ENCODE measurements at places on chromosomes 3 and 15.

DNA sequence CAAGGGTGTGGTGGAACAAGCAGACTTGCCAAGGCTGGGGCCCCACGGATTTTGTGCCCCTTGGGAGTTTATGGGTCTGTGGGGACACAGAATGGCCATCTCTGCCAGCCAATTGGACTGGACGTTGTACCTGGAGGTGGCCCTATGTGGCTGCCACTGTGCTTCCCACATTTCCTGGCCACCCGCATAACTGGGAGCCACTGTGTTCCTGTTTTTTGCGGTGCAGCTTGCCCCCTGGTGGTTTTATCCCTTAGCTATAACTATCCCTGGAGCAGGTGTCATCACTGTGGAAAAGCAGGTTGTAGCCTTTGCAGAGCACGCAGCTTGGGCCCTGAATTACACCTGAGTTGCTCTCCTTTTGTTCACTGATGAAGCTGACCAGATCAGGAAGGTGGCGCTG is 306.3 kb downstream of the ZPLD1 start:
- no peak for DNase-seq

DNA sequence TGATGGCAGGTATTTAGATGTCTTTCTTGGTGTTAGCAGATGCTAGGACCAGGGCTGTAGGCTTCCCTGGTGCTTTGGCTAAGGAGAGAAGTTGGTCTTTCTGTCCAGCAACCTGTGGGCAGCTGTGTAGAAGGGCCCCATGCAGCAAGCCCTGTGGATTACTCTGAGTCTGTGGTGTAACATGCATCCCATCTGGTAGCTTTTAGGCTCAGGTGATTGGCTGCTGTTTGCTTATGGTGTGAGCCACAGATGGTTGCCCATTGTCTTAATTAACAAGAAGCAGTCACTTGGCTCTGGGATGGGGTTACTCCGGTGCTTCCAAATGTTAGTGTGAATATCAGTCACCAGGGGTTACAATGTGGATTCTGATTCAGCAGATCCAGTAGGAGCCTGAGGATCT is 368.6 kb upstream of the C2CD4B start:
- DNase-seq = no peak

DNA sequence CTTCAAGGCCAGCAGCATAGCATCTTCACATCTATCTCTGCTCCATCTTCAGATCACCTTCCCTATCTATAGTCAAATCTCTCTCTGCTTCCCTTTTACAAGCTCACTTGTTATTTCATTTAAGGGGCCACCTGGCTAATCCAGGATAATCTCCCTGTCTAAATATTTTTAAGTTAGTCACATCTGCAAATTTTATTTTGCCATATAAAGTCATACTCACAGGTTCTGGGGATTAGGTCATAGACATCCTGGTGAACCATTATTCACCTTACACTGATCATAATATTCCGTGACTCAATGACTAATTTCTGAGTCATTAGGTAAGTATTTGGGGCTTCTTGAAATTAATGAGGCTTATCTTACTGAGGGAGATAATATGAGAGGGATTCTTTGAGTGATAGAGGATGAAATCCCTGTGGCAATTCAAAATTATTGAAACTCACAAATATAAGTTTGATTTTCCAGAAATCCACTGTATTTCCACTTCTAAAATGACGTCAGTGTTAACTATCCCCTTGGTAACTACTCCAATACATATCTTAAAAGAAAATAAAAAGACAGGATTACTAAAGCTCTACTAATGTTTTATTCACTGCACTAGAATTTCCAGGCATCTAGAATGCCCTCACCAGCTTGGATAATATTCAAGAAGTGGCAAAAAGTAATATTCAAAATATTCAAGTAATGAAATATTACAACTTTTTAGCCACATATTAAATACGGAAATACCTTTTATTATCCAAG is 93.7 kb upstream of the RBMS3 start:
- DNase-seq = no peak

- DNase-seq = peak; percentile 98
Observed at GRCh38 chr3:109685084-109686079, 348.0 kb upstream of the DPPA4 start.

GRCh38 chr3:97699889-97700288 is 64.7 kb upstream of the ARL6 start:
- DNase-seq = no peak

DNA sequence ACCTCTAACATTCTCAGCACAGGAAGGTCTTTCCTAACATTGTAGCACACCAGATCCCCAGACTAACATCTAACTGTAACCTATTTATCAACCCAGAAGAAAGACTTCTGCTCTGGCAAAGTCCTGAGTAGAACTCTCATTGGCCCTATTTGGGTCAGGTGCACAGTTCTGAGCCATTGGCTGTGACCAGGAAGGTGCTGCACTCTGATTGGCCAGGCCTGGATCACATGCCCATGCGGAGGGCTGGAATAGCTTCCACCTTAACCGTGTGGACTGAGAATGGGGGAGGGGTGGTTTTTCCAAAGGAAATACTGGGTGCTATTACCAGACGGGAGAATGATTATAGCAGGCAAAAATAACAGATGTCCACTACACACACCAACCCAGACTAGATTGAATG is 11.5 kb downstream of the FEZF2 start:
- no peak for DNase-seq

DNA sequence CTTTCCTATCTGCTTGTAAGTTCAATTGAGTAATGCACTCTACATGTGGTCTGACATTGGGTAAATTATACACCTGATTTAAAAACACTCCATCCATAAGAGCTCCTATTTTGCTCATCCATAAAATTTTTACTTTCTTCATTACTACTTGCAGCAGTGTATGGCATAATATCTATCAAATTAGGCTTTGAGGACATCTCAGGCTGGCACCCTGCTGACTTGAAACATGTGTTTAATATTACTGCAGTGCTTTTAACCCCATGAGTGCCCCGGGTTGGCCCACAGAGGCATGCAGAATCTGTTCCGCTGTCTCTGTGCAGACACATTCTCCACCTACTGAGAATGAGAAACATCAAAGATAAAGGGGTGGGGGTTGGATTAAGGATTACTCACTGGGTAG is 249.9 kb upstream of the DNAJC19 start:
- DNase-seq = no peak

GRCh38 chr3:191051037-191051436 is 148.0 kb upstream of the OSTN start:
- DNase-seq = no peak

DNA sequence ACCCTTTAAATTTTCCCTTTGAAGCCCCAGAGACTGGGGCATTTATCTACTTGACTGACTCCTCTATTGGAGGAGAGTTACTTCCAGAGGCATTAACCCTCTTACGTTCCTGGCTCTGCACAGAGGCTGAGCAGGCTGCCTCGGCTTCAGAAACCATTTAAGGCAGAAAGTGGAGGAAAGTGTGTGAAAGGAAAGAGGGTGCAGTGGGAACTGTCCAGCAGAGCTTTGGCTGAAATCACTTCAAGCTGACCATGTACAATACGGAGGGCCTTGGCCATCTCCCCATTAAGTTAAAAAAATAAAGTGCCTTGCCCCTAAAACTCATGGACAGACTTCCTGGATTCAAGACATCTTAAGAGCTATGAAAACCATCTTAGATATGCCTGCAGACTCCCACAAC is 238.7 kb downstream of the SV2B start:
- no peak for DNase-seq

DNA sequence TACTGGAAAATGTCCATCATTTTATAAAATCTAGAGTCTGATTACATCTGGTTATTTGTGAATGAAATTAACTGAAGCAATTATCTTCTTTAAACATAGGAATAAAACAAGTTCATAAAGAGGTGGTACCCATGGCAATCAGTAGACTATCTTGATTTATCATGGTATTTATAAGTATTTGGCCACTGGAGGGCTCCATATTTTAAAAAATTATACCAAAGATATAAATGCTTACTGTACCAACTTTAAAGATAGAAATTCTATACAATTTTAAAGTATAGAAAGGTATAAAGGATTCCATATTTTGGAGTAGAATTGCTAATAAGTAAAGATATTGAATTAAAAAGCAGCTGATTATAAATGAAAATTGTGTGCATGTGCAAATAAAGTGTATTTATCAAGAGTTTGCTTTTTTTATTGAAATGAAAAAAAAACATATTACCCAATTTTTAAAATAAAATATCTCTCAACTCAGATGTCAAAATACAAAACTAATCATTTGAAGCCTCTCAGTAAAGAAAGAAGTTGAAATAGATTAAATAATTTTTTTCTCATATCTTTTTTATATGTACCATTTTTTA is 105.3 kb downstream of the BBX start:
- no peak for DNase-seq

DNA sequence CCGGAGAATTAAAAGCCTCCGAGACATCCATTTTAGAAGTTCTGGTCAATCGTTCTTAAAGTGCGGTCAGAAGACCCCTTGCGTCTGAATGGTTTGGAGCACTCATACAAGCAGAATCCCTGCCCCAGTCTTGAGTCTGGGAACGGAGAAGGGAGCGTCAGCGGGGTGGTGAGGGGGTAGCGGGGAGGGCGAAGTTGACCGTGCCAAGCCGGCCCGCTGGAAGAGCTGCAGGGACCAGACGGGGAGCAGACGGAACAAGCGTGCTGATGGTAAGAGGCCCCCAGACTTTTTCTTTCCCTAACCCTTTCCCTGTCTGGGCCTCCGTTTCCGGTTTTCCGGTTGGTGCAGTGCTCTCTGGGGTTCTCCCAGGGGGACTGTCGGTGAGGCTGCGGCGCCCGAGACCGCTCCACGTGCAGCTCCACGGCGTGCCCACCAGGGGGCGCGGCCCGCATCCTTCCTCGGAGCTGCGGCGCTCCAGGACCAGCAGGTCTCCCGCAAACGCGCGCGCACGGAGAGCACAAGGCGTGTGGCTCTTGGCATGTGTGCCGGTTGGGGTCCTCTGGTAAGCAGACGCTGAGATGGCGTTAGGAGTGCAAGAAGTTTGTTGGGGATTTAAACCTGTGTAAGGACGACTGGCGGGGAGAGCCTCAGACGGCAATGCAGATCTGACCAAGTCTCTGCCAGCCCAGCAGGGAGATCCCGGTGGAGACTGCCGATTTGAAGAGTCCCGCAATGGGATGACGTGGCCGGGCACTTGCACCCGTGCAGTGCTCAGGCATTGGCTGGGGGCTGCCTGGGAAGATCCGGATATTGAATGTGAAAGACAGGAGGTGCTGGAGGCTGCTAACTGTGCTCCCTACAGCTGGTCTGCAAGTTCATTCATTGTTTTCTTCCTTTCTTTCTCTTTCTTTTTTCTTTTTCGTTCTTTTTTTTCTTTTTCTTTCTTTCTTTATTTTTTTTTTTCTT is 19.2 kb upstream of the CORO2B start:
- peak; percentile 51 for DNase-seq

- DNase-seq = no peak
Observed at GRCh38 chr3:65584002-65584401, 454.7 kb downstream of the MAGI1 start.

DNA sequence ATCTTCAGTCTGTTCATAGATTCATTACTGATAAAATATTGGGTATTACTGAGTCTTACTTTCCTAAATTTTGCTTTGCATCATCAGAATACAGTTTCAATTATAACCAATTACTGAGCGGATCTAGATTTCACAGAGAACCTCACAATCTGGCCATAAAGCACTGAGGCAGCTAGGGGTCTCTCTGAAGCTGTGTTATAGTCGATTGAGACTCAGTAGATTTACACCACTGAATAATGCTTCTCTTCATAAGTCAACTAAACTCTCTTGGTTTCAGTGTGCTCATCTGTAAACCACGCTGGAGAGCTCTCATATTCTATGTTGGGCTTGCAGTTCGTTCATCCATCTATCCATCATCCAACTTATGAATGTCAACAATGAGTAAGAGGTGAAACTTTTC is 180.6 kb downstream of the GREM1 start:
- DNase-seq = no peak

DNA sequence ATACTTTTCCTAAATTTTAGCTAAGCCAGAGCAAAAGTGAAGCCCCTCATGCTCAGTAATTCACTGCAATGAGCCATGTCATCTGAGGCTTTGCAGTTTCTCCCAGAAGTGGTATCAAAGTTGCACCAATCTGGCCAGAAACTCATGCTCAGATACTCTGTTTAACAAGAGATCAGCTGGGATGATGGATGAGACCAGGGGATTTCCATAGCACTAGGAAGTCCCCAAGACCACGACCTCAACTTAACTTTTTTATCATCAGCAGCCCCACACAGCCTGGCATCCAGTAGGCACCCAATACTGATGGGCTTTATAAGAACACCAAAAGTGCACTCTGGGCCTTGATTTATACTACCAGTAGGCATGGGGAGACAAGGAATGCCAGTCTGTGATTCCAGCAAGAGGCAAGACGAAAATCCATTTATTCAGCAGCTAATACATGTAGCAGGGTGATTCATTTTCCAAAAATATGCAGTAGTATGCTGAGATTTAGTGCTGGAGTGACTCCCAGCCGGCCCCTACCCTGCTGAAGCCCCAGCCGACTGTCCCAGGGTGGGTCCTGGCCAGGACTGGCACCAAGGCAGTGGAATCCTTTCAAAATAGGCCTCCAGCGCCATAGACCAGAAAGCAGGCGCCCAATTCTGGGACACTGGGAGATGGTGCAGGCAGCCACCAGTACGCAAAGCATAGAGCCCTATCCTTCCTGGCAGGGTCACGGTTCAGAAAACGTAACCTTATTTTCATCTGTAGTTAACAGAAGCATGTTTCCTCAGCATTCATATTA is 612 bp upstream of the LDHAL6B start:
- no peak for DNase-seq

DNA sequence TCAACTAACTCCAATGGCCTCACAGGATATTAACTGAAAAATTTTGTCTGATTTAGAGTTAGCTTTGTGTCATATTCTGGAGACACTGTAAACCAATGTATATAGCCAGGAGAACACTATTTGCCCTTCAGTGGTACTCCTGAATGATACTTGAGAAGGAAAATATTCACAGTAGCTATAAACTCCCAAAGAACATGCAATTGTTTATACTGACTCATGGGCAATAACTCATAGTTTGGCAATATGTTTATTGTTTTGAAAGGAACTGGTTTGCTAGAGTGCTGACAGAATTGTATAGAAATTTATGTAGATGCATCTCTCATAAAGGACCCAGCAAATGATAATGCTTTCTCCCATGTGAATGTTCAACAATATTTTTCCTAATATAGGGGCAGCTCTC is 537.6 kb downstream of the PLOD2 start:
- no peak for DNase-seq

DNA sequence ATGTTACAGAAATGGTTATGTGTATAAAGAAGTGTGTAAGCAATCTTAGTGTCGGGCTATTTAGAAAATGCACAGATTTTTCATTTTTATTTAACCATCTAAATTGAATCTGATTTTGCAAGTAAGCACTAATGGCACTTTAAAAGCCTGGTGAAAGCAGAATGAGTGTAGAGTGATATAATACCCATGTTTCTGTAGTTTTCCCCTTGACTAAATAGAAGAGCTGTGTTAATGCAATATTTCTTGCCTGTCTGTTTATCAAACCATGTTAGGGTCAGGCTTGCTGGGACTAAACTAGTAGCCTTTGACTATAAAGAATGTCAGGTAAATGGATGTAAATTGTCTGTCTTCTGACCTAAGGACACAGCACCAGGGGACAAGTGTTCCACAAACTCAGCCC is 714.0 kb downstream of the CADM2 start:
- no peak for DNase-seq

DNA sequence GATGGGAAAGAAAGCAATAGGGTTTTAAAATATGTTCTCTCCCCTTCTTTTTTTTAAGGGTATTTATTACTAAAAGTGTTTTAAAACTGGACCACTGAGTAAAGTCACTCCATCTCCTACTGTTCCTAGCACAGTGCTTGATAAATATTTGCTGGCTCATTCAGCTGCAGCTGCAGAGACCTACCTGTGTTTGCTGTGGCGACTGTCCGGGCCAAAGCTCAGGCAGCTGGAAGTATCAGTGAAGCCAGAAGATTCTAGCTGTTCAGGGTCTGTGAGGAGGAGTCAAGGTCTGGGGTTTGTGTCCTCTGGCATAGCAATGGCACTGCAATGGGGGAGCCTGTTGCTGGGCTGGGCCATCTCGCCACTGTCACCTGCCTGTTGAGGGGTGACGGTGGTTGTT is 109.9 kb downstream of the RPLP1 start:
- DNase-seq = no peak
